ENCODE measurements at places on chromosomes 2 and 18.

- DNase-seq = no peak
These were observed 132.2 kb downstream of the TDRD15 start for GRCh38 chr2:21256006-21256405.

DNA sequence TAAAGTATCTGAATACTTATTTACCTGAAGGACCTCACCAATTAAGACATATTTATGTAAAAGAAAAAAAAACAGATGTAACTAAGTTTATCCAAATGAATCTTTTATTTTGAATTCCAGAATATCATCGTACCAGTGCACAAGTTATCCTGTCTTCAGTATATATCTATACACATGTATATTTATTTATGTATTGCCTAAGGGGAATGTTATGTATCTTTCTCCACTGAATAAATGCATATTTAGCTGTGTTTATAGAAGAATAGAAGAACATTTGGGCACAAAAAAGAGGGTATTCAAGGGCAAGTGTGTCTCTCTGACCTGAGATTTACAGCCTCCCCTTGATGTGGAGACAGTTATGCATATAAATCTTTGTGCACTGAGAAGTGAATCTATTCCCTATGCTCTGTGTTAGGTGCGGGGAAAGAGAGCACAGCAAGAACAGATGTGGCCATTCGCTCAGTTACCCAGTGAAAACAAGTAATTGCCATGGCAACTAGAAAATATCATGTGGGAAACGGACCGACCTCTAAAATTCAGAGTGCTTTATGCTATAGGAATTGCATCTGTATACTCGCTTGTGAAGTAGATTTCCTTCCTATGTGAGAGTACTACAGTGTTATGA lies 39.5 kb upstream of the ASXL3 start:
- no peak for DNase-seq

DNA sequence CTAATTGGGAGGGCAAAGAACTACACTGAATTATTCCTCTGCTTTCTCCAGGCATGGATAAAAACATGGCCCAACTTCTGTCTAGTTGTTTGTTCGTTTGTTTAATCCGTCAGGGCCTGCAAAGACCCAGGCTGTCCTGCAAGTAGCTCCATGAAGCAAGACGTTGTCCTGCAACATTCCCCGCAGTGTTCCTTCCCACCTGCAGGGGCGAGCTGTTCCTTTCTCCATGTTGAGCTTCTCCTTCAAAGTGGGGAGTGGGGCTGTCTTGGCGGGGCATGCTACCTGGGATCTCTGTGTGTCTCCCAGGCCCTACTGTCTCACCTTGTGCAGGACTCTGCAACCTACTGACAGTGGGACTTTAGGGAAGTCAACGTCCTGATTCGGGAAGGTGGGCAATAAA lies 264.0 kb upstream of the SMIM21 start:
- no peak for DNase-seq

- DNase-seq = no peak
These were observed 371.7 kb upstream of the RND3 start for GRCh38 chr2:150859162-150859561.

- DNase-seq = no peak
These were observed 42.5 kb downstream of the LDLRAD4 start for GRCh38 chr18:13260935-13261640.

GRCh38 chr2:24672589-24672988 lies 120.6 kb downstream of the PTRHD1 start:
- DNase-seq = no peak

GRCh38 chr2:70084973-70085710 lies 2.1 kb upstream of the PCBP1 start:
- DNase-seq = peak; percentile 65

- DNase-seq = no peak
These were observed 531.8 kb upstream of the ID2 start for GRCh38 chr2:8149985-8150539.

DNA sequence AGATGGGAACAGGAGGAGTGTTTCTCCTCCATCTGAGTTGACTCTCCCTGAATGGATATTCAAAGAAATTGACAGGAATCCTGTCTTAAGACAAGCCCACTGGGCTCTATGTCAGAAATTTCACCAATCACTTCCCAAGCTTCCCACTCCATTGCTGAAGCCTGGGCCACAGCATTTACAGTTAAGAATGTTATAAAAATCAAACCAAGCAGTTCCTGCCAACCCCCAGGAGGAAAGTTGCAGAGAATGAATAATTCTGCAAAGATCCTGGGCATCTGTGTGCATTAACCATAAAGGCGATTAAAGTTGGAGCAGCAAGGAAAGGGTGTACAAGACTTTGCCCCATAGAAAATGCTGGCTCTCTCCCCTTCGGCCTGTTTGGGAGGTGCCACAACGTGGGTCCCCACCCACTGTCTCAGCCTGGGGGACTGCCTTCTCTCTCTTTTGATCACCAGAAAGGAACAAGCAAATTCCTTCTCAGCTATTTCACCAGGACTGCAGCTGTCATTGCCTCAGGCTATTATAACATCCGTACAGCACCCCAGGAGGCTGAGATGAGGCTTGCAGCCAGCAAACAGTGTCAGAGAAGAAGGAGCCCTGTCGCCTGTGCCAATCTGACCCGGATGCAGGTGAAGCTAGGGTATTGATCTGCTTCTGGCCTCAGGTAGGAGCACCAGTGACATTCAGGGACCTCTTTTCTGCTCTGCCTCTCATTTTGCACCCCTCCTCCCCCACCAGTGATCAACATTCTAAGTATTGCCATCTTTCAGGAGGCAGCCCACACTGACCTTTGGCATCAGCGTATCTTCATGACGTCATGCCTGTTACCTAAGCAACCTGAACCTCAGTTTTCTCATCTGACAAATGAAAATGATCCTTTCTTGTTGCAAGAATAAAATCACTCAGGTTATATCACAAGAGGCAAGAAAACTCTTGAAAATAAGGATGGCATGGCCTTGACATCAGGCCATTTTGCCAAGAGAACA lies 219.0 kb downstream of the SH3BP4 start:
- DNase-seq = no peak

- DNase-seq = no peak
These were observed 69.5 kb downstream of the BAZ2B start for GRCh38 chr2:159546716-159547430.

GRCh38 chr2:70531419-70532086 lies 22.1 kb downstream of the TGFA start:
- DNase-seq = no peak

DNA sequence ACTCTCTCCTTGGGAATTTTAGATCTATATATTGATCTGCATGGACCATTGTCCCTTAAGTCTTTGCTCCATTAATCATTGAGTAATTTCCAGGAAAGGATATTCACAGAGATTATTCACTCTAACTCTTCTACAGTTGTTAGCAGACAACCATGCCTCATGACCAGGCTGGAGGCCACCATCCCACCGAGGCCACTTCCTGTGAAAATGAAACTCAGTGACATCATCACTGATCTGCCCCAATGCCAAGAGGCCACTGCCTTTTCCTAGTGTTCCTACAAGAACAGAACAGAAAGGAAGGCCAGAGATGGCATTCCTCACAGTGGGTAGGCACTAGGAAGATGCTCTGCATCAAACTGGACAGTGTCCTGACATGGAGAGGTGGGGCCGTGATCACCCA lies 161.3 kb downstream of the DTNA start:
- DNase-seq = no peak

- no peak for DNase-seq
These were observed 811.1 kb upstream of the SALL3 start for GRCh38 chr18:78168526-78168925.

Data from activated naive CD4-positive, alpha-beta T cell treated with Interleukin-2 at 50 U/mL for 16 hours (primary cell).